ENCODE measurements at places on chromosomes 7 and 10.
A peak's percentile ranks its signal among the peaks of the same experiment; 100 is the strongest.

DNA sequence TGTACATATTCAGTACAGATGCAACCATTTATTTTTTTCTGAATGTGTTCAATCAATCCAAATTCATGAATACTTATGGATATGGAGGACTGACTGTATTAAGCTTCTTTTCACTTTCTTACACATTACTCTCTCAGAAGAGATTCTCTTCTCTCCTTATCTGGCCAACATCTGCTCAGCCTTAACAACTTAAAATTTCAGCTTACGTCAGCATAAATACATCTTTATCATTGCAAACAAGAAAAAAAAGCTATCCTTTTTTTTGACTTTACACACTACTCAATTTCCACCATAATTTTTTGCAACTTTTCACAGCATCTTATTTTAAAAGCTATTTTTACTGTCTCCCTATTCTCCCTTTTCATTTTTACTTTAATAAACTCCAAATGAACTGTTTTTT lies 80.9 kb upstream of the POT1 start:
- DNase-seq, result no peak

- DNase-seq, result no peak
These were observed 32.8 kb downstream of the NOD1 start for GRCh38 chr7:30445770-30446169.

- no peak for DNase-seq
These were observed 58.0 kb downstream of the LAMB4 start for GRCh38 chr7:108072116-108072515.

DNA sequence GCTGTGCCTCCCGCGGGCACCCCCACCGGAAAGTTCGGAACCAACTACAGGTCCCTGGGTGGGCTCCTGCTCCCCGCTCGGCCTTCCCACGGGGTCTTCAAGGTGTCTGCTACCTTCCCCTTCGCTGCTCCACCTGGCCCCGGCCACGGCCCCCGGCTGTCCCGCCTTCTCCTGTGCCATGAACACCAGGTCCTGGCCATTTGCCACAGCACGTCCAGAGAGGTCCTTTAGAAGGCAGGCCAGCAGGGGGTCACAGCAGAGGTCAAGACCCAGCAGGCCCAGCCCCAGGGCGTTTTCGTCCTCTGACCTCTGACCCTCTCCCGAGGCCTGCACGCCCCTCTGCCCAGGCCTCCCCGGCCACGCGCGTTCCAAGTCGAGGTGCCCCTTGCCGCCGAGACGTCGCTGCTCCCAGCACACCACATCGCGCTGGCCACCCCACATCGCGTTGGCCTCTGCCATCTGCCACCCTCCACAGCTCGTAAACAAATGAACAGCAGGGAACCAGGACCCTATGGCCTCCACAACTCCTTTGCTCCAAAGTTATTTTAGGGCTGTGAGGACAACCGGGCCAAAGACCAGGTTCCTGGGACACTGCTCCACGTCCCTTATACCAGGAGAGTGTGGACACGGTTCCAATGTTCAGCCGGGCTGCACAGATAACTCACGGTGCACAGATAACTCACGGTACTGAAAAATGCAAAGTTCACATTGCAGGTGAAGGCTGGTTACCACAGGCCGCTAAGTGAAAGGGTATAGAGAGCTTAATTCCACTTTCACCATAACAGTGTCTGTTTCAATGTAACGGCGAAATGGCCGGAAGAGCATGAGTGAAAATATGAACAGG lies 74.3 kb downstream of the CFAP46 start:
- no peak for DNase-seq

GRCh38 chr7:92633211-92633906 lies 43.2 kb upstream of the FAM133B start:
- DNase-seq, result no peak

- peak; percentile 41 for DNase-seq
These were observed 719 bp downstream of the DPY19L1 start for GRCh38 chr7:35036361-35037171.

GRCh38 chr7:66535414-66536329 lies 93.0 kb upstream of the KCTD7 start:
- DNase-seq, result no peak

GRCh38 chr10:63132651-63133055 lies 475 bp upstream of the NRBF2 start:
- DNase-seq, result no peak

DNA sequence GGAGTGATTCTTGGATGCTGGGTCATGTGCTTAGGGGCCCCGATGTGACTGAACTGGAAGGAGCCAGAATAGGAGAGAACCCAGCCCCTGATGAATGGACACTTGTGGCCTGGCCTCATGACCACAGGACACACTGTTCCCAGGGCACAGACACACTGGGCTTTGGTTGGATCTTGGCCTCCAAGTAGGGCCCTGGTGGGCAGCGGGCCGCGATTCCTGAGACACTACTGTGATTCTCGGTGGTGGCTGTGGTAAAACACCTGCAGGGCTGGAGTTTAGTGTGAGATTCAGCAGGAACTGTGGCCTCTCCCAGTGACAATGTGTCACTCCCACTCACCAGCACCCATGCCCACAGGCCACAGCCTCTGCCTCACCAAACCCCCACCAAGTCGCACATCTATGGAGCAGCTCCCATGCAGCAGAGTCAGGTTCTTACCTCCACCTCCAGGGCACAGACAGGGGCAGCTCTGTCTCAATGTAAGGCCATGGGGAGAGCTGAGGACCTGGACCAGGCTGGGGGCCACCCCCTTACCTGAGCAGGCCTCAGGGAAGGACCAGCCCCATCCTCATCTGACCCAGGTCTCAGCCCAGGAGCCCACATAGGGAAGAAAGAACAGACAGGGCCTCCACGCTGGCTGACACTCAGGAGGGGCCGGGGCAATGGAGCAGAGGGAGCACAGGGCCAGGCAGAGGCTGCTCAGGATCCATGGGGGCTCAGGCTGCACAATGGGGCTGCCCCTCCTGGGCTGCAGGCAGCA lies 33.2 kb upstream of the ZNF716 start:
- no peak for DNase-seq

- no peak for DNase-seq
These were observed 71.2 kb downstream of the TRRAP start for GRCh38 chr7:98949336-98950044.

GRCh38 chr10:36173364-36173763 lies 531.3 kb upstream of the FZD8 start:
- no peak for DNase-seq

GRCh38 chr7:37901236-37901827 lies 15.3 kb downstream of the SFRP4 start:
- no peak for DNase-seq

GRCh38 chr10:841535-841934 lies 90.0 kb downstream of the LARP4B start:
- no peak for DNase-seq

DNA sequence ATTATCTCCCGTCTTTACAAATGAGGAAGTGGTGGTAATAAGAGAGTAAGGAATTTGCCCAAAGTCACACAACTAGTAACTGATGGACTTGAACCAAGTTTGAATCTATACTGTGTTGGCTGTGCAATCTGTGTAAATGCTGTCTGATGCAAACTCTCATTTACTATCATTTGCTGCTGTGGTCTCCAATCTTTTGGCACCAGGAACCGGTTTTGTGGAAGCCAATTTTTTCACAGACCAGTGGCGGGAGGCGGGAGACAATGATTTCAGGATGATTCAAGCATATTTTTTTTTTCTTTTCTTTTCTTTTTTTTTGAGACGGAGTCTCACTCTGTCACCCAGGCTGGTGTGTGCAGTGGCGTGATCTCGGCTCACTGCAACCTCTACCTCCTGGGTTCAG lies 450.0 kb upstream of the FZD8 start:
- DNase-seq, result no peak
